AG04450 (cell line): ENCODE measurements at places on chromosomes 1 and 21. TPM values are rescaled to one million over a fixed set of nuclear protein-coding genes. Genes with fewer than 3 reads are reported as not detected.

Gene SLAMF7
- polyA plus RNA-seq: not detected in 2 replicates

Gene ZBED6
- 21.9 and 22.7 TPM in 2 replicates for polyA plus RNA-seq

Gene LCE1F
- polyA plus RNA-seq: not detected in 2 replicates

Gene CNR2
- not detected in 2 replicates for polyA plus RNA-seq

Gene HOOK1
- polyA plus RNA-seq: not detected in 2 replicates
